ENCODE measurements at places on chromosomes 2 and 18. TPM values are rescaled to one million over a fixed set of nuclear protein-coding genes. Genes with fewer than 3 reads are reported as not detected.

Gene GALNT13
- total RNA-seq = not detected

Gene CFAP221
- total RNA-seq = 0.36 TPM

Gene PRLH
- not detected for total RNA-seq

Gene TCF4
- 36.8 TPM for total RNA-seq

DNA sequence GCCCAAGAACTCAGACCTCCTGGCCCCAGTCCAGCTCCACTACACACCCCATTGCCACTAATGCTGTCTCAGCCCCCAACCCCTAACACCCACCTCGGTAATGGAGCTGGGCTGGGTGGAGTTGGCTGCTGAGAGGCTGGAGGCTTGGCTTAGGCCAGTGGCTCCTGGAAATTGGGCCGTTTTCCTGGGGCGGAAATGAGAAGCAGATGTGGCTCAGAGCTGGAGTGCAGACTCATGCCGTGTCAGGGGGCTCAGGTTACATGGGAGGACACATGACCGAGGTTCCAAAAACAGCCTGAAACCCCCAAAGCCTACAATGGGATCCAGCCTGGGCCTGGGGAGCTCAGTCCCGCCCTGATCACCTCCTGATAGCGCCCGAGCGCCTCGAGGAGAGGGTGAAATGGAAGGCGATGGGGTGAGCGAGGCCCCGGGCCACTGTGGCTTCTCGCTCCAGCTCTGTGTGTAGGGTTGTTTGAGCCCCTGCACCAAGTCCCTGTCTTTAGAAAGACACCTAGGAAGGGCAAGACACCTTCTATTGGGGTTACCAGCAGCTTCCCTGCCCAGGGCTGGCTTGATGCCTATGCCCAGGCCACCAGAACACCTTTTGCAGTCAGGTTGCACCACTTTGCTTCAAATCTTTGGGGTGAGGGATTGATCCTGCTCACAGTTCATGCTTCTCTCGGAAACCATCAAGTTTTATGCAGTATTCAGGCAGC, 175.7 kb upstream of the HAAO start:
- peak overlapping the region; percentile 73 for H3K27ac ChIP-seq
- no peak overlapping the region for H3K4me3 ChIP-seq
- no peaks in the 10 kb centered on the region for H3K36me3 ChIP-seq
- peaks cover 40% of the 10 kb centered on the region for H3K4me1 ChIP-seq
- peak; percentile 85 for DNase-seq
- no peaks in the 10 kb centered on the region for H3K27me3 ChIP-seq

- peak within 1 kb of the TSS; percentile 85 for H3K27ac ChIP-seq
- H3K27me3 ChIP-seq = no peaks in the 10 kb centered on the region
- peaks cover 10% of the 10 kb centered on the region for H3K4me1 ChIP-seq
- peak within 1 kb of the TSS; percentile 89 for H3K4me3 ChIP-seq
These were observed at the start of gene MGAT4A for GRCh38 chr2:98731041-98731893. TSS of gene MGAT4A (minus strand) at chr2:98731132. CDS start at chr2:98726332, 4,800 bp downstream.

DNA sequence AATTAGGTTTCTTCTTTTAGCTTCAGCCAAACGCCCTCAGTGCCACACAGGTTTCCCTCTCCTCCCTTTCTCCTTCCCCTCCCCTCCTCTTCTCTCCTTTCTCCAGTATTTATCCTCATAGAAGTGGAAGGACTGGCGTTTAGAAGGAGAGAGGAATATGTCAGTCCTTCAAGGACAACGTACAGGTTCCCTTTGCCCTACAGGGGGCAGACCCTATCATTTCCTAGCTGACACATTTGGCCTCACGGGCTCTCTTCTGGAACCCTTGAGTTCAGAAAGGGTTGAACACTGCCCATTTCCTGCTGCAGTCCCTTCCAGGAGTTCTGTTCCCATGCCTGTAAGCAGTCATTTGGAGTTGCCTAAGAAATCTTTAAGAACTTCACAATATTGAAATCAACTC, 46.1 kb downstream of the CDCA7 start:
- no peaks in the 10 kb centered on the region for H3K36me3 ChIP-seq
- no peak for DNase-seq
- no peak overlapping the region for H3K4me3 ChIP-seq
- H3K4me1 ChIP-seq = peaks cover 6% of the 10 kb centered on the region

DNA sequence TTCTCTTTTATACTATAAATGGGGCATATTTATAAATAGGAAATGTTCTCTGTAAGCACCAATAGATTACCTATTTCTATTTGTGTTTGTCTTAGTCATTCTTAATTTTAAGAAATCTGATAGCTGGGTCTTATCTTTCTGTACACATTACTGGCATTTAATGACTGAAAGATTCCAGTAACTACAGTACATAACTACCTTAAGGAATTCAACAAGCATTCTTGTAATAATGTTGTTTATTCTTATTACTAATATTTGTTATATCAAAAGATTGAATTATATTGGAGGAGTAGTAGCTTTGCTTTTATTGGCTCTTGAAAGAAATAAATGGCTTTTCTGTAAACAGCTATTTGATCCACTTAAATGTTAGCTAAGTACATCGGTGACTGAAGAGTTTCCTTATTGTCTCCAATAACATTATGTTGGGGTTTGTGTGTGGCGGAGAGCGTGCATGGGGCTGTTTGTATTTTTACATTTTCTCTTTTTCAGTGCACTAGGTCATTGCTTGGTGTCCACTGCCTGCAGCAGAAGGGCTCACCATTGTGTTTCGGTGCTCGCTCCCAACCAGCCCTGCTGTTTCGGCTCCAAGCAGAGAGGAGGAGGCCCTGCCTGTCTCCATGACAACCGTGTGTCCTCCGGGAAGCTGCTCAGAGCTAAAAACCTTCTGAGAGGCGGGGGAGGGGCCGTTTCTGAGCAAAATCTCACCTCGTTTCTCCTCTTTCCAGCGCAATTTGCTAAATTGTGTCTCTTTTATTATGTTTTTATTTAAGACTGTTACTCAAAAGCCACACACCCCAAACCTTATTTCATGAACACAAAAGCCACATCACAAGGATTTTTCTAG, 112.5 kb upstream of the SLC38A11 start:
- H3K4me3 ChIP-seq = no peak overlapping the region
- H3K36me3 ChIP-seq = no peaks in the 10 kb centered on the region
- DNase-seq = no peak
- no peak overlapping the region for H3K27ac ChIP-seq
- H3K4me1 ChIP-seq = no peaks in the 10 kb centered on the region

DNA sequence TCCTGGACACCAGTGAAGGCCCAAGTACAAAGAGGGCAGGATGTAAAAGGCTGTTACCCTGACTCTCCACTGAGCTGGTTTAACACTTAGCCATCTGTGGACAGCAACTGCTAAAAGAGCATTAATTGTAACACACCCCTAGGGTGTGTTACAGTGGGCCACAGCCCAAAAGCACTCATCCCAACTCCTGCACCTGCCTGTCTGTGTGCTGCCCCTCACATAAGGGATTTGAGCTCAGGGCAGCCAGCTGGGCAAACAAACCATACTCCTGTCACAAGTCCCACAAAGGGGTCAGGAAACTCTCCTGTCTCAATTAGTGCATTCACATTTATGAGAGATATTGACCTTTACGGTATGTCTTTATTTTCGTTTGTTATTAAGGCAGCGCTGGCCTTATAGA, 833.1 kb upstream of the NXPH2 start:
- no peaks in the 10 kb centered on the region for H3K36me3 ChIP-seq
- H3K4me3 ChIP-seq = no peak overlapping the region
- H3K4me1 ChIP-seq = no peaks in the 10 kb centered on the region
- H3K27ac ChIP-seq = no peak overlapping the region
- no peaks in the 10 kb centered on the region for H3K27me3 ChIP-seq
- DNase-seq = no peak

- H3K4me3 ChIP-seq = no peak overlapping the region
- H3K27me3 ChIP-seq = no peaks in the 10 kb centered on the region
- no peaks in the 10 kb centered on the region for H3K4me1 ChIP-seq
- H3K36me3 ChIP-seq = no peaks in the 10 kb centered on the region
- DNase-seq = no peak
These were observed 253.8 kb downstream of the AFF3 start for GRCh38 chr2:99888617-99889016.

DNA sequence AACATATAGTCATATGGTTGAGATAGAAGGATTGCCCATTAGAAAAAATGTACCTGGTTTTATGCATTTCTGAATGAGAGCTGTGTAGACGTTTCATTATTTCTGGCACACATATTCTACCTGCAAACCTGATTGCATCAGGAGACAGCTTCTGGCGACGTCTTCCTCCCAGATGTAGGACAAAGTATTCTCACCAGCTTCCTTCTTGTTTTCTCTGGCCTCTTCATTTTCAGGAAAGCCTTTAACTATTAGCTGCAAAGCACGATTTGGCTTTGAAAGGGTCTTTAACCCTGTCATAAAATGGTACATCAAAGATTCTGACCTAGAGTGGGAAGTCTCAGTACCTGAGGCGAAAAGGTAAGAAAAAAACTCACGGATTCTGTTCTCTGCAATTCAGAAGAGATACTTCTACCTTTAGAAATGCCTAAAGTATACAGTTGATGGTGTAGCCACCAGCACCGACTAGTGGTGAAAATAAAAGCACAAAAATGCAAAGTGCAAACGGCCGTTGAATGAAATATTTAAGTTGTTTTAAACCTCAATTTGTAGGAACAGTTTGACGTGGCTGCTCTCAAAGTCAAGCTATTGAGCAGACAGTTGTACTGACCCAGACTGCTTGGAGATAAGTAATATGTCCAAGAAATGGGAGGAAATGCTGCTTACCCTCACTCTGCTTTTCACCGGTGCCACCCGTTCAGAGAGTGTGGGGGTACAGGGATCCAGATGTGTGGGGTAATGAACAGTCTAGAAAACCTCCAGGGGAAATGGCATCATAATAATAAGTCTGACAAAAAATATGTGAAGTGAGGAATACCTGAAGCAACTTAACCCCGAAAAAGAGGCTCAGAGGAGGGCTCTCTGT, 20.2 kb downstream of the IL18RAP start:
- no peaks in the 10 kb centered on the region for H3K27me3 ChIP-seq
- no peaks in the 10 kb centered on the region for H3K36me3 ChIP-seq
- no peak overlapping the region for H3K4me3 ChIP-seq
- no peak overlapping the region for H3K27ac ChIP-seq
- no peak for DNase-seq

GRCh38 chr2:25989154-25989553, 6.9 kb upstream of the KIF3C start:
- no peak for DNase-seq
- H3K27ac ChIP-seq = no peak overlapping the region
- no peaks in the 10 kb centered on the region for H3K27me3 ChIP-seq
- H3K36me3 ChIP-seq = no peaks in the 10 kb centered on the region
- peaks cover 10% of the 10 kb centered on the region for H3K4me1 ChIP-seq

DNA sequence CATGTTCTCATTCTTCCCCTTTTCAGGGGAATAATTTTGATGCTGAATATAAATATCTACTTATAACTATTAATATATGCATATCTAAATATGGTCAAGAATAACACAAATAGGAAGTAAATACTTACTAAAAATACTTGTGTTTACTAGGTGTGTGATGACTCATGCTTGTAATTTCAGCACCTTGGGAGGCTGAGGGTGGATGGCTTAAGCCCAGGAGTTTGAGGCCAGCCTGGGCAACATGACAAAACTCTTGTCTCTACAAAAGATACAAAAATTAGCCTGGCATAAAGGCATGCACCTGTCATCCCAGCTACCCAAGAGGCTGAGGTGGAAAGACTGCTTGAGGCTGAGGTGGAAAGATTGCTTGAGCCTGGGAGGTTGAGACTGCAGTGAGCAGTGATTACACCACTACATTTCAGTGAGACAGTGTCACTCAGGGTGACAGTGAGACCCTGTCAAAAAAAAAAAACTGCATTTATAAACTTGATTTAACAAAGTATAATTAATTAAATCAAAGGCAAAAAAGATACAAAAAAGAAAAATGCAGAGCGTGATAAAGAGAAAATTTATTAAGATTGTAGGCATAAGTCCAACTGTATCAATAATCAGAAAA, 703.1 kb upstream of the VRK2 start:
- DNase-seq = no peak
- H3K36me3 ChIP-seq = no peaks in the 10 kb centered on the region
- H3K4me1 ChIP-seq = no peaks in the 10 kb centered on the region
- H3K27me3 ChIP-seq = no peaks in the 10 kb centered on the region
- no peak overlapping the region for H3K4me3 ChIP-seq

DNA sequence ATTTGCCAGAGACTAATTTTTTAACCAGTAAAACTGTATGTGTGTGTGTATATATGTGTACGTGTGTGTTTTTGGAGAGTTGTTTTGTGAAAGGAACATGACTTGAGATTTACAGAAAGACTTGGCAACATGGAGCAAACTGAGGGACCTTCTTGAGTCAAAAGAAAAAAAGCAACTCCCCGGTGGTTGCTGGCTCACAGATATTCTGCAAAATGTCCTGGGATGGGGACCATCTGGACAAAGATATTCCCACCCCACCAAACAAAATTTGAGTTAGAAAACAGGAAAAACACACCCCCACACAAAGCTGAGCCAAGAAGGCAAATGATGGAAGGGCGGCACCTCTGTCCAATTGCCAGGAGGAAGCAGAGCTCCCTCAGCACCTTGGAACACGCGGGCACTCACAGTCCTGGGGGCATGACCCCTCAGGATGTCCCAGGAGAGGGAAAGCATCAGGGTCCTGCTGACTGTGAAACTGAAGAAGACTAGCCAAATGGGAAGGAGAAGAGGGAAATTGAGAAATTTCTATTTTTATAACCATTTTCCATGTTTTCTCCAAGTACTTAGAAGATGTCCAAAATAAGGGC, 290.2 kb upstream of the ACVR2A start:
- no peaks in the 10 kb centered on the region for H3K36me3 ChIP-seq
- H3K4me1 ChIP-seq = no peaks in the 10 kb centered on the region
- peak overlapping the region; percentile 57 for H3K27ac ChIP-seq
- no peaks in the 10 kb centered on the region for H3K27me3 ChIP-seq
- H3K4me3 ChIP-seq = no peak overlapping the region

GRCh38 chr2:67572721-67573435, 175.7 kb downstream of the ETAA1 start:
- peaks cover 8% of the 10 kb centered on the region for H3K4me1 ChIP-seq
- H3K27me3 ChIP-seq = no peaks in the 10 kb centered on the region
- no peak overlapping the region for H3K27ac ChIP-seq
- no peaks in the 10 kb centered on the region for H3K36me3 ChIP-seq
- no peak overlapping the region for H3K4me3 ChIP-seq

- no peaks in the 10 kb centered on the region for H3K27me3 ChIP-seq
- DNase-seq = no peak
- no peak overlapping the region for H3K4me3 ChIP-seq
- peaks cover 76% of the 10 kb centered on the region for H3K4me1 ChIP-seq
- H3K27ac ChIP-seq = no peak overlapping the region
These were observed 14.5 kb downstream of the GNLY start for GRCh38 chr2:85708641-85709040.

- H3K4me1 ChIP-seq = no peaks in the 10 kb centered on the region
- no peak overlapping the region for H3K27ac ChIP-seq
- no peaks in the 10 kb centered on the region for H3K36me3 ChIP-seq
- no peak overlapping the region for H3K4me3 ChIP-seq
- DNase-seq = no peak
- H3K27me3 ChIP-seq = no peaks in the 10 kb centered on the region
These were observed 349.6 kb downstream of the ARL6IP6 start for GRCh38 chr2:153068052-153068451.

- no peaks in the 10 kb centered on the region for H3K4me1 ChIP-seq
- H3K4me3 ChIP-seq = no peak overlapping the region
- H3K36me3 ChIP-seq = no peaks in the 10 kb centered on the region
- H3K27me3 ChIP-seq = no peaks in the 10 kb centered on the region
- peak; percentile 92 for DNase-seq
- H3K27ac ChIP-seq = peak overlapping the region; percentile 48
These were observed 30.2 kb downstream of the GLI2 start for GRCh38 chr2:120765678-120766469.
